ENCODE measurements at places on chromosomes 5 and 9.

DNA sequence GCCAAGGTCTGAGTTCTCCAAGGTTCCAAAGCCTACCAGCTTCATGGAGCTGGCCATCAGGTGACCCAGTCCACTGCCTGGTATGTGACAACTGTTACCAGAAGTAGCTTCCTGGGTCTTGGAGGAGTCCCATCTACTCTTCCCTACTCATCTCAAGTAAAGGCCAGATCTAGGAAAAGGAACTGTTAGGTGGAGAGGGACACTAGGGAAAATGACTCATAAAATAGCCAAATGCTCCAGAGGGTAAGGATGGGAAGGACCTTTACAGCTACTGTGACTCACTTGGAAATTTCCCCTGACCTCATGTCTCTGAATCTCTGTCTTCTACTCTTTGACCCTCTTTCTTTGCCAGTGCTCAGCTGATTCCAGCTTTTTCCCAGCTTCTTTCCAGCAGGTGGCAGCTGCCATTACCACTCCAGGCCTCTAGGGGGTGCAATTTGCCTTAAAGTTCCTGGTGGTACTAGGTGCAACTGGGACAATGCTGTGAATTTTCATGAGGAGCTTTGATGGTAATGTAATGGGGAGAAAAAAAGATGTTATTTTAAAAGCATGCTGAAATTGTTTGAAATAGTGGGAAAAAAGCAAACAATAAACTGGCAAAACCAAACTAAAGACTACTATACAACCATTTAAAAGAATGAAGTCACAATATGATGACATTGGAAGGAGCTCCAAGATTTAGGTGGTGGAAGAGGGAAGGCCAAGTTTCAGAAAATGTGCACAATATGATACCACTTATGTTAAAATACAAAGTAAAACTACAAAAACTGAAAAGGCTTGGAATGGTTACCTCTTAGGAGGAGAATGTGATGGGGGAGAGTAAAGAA lies 27.1 kb upstream of the MYORG start:
- peak; percentile 32 for DNase-seq

GRCh38 chr5:171310819-171311321 lies 1.8 kb downstream of the TLX3 start:
- no peak for DNase-seq

DNA sequence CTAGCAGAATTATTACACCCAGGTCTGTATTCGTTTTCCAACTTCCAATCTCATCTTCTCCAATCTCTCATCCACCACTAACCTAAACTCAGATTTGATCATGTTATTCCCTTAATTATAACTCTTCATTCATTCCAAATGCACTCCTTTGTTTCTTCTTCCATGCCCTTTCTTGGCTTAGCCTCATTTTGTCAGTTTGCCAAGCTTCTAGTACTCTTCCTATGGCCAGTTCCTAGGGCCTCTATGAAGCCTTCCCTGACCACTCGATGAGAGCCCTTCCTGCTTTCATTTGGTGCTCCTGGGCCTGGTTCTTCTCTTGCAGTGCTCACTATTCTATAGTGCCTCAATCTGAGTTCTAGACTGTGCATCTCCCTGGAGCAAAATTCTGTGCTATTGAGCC lies 5.8 kb downstream of the FAM219A start:
- DNase-seq, result no peak

GRCh38 chr5:6759401-6759800 lies 46.2 kb downstream of the TENT4A start:
- DNase-seq, result no peak

DNA sequence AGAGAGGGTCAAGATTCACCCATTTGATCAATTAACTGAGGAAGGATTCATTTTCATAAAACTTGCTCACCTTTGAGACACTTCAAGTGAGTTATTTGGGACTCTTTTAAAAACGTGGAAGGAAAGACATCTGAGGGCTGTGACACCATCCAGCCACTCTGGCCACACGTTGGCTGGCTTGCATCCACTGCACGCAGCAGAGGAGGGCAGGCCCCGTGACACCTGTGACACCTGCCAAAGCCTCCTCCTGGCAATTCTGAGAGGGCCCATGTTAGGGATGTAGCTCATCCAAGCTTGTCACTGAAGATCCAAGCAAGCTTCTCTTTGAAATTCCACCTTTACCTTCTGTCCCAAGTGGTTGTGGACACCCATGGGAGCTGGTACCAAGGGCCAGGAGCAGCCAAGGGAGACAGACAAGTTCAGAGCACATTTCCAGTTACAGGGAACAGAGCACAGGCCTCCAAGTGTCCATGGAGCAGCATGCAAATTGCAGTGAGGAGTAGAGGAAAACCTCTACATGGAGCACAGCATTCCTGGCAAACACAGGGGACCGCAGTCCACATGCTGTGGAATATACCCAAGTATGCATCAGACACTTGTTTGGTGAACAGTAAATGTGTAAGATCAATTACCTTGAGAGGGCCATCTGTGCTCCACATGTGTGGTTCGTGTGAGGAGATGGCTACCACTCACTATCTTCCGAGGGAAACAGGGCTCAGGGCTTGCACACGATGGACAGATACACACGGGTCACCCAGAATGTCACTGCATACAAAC lies 4.8 kb downstream of the PRSS3 start:
- DNase-seq, result no peak

- DNase-seq, result no peak
Observed at GRCh38 chr5:61342071-61342501, 10.0 kb downstream of the ZSWIM6 start.

DNA sequence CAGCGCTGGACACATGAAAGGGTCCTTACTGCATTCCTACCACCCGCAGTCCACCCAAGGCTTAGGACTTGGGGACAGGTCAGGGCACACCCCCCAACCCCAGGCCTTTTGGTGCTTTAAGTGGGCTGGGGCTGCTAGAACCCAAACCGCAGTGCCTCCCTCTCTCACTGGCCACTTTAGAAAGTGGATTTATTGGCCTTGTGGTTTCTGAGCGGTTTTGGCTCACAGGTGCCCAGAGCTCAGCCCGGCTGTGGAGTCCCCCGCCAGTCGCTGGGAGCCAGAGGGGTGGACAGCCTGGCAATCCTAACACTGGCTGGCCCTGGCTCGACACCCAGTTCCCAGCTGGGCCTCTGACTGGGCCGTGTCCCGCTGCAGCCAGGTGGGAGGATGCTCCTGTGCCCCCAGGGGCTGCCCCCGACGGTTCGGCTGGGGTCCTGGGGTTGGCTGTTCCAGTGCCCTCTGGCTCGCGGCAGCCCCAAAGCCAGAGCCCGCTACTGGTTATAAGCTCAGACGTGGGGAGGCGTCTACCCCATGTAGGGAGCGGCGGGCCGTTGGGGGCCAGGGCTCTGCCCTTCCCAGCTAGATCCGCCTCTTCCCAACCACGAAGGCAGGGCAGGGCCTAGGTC lies 65.2 kb upstream of the RNU6ATAC start:
- DNase-seq, result no peak

- DNase-seq, result peak; percentile 96
Observed at GRCh38 chr5:66354422-66354821, 210.3 kb downstream of the SREK1 start.

DNA sequence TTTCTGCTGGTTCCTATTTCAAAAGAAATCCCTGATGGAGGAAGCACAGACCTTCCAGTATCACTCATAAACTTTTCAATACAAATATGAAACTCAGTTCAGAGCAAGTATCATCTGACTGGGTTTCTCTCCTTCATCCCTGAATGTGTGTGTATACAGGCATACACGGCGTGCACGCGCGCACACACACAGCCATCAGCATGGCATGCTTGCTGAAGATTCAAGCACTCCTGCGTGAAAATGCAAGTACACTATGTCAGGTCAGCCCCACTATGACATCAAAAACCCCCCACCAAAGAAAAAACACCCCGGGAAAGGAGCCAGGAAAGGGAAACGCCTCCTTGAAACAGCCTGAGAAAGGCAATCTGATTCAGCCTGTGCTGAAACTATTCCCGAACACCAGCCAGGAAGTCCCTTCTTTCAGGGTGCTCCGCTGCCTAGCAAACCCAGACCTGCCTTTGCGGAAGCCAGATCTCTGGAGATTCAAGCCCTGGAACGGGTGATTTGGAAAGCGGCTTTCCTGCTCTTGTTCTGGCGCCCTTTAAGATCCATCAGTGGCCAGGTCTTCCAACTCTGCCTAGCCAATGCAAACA lies 831 bp downstream of the KLHL3 start:
- DNase-seq, result no peak

DNA sequence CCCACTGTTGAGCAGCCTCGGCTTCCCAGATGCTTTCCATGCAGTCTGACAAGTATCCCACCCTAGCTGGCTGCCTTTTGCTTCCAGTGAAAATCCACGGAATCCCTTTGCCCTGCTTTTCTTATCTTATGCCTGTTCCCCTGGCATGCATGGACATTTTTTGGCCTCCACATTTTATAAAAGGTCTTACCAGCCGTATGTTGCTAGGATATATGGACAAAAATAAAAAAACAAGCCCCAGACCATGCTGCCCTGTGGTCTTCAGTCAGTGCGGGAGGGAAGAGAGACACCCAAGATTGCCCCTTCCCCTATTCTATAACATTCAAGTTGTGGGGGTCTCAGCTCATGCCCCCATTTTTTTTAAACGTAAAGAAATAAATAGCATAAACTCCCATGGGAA lies 129.6 kb downstream of the COL23A1 start:
- DNase-seq, result no peak

- no peak for DNase-seq
Observed at GRCh38 chr9:136052991-136053756, 41.9 kb downstream of the NACC2 start.

- no peak for DNase-seq
Observed at GRCh38 chr9:108850293-108850897, 5.4 kb downstream of the ACTL7B start.

DNA sequence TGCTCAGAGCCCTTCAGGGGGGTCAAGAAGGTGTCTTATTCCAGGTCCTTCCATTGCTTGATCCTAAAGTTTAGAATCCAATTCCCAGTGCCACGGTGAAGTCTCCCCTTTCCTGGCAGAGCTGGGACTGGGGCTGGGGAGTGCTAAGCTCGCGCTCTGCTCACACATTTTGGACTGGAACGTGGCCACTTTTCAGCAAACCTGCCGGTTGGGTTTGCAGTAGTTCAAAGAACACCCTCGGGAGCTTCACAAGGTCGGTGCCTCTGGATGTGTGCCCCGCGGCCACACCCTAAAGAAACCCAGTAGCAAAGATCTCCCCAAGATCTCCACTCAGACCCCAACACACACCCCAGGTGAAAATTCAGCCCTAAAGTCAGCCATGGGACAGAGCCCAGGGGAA lies at the start of gene C9orf152:
C9orf152 (minus strand) TSS at position 129 of the 400 bp plus-strand sequence. CDS start 580 bp downstream, outside the sequence.
- no peak for DNase-seq

DNA sequence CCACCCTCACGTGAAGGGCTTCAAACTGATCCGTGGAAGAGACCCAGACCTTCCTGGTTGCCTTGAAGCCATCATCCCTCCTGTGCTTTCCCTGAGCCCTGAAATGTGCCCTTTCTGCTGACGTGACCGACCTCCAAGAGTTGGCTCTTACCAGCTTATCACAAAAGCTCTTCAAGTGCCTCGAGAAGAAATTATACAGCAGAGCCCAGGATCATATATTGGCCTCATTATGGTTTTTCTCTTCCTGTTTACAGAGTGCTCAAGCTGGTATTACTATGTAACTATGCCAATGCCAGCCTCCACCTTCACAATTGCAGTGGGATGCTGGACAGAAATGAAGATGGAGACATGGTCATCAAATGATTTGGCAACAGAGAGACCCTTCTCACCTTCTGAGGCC lies 66.0 kb downstream of the AOPEP start:
- no peak for DNase-seq

DNA sequence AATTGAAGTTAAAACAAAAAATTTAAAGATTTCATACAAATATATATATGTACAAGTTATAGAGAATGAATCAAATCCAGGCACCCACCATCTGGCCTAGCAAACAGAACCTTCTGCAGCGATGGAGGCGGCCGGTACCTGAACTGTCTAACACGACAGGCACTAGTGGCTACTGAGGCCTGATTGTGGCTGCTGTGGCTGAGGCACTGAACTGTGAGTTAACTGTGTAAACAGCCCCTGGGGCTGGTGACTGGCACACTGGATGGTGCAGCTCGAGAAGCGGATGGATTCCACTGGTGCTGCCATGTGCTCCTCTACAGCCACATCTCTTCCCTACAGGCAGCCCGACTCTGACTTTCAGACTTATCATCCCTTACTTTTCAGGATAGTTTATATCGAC lies 82.4 kb downstream of the RAPGEF1 start:
- DNase-seq, result no peak

DNA sequence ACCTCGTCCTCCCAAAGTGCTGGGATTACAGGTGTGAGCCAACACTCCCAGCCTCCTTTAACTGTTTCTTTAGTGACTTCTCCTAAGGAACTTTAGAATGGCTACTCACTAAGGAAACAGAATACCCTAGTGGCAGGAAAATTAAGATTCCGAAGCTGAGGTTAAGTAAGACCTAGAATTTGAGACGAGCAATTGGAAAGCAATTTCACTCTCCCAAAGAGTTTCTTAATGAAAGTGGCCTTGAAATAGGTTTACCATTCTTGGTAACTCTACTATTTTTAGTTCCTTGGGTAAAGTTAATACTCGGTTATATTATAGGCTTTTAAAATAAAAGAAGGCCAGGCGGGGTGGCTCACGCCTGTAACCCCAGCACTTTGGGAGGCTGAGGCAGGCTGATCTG lies 22.9 kb upstream of the GOLPH3 start:
- DNase-seq, result no peak

DNA sequence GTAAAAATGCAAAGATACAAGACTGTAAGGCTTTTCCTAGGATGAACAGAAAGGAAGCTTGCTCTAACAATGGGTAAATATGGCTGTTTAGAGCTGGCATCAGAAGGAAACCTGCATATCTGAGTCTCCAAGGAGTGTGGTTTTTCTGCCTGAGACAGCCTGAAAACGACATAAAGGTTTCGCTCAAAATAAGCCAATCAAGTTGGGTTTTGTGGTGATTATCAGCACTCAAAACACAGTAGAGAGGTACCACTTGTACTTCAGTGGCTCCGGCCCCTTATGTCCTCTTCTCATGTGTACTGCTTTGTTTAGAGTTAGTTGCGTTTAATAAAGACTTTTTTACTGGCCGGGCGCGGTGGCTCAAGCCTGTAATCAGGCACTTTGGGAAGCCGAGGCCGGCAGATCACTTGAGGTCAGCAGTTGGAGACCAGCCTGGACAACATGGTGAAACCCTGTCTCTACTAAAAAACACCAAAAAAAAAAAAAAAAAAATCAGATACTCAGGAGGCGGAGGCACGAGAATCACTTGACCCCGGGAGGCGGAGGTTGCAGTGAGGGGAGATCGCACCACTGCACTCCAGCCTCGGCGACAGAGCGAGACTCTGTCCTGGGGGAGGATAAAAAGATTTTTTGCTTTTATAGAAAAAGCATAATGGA lies 39.4 kb downstream of the KLF9 start:
- DNase-seq, result no peak
